ENCODE measurements at places on chromosomes 6 and 20.

- DNase-seq = no peak
Observed at GRCh38 chr20:14957402-14957801, 620.0 kb upstream of the FLRT3 start.

- no peak for DNase-seq
Observed at GRCh38 chr20:37940858-37941257, 37.9 kb downstream of the VSTM2L start.

GRCh38 chr6:116446399-116446798, 14.8 kb upstream of the CALHM6 start:
- DNase-seq = no peak

DNA sequence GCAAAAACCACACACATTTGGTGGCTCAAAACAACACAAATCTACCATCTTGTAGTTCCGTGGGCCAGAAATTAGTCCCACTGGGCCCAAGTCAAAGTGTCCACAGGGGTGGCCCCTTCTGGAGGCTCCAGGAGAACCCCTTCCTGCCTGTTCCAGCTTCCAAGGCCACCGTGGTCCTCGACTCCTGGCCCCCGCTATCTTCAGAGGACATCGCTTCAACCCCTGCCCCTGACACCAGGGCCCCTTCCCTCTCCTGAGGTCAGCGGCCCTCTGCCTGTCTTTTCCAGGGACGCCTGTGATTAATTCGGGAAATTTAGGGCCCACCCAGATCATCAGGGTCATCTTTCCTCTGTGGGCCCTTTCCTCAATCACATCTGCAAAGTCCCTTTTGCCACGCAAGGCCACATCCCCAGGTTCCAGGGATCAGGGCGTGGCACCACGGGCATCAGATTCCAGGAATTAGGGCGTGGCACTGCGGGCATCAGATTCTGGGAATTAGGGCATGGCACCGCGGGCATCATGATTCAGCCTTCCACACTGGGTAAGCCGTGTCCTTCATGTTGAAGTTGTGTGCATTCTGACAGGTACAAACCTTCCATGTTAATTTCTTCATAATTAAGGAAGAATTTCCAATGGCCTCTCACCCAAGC, 59.9 kb upstream of the SMOC2 start:
- DNase-seq = no peak

GRCh38 chr20:12902992-12903391, 105.8 kb upstream of the SPTLC3 start:
- DNase-seq = no peak

DNA sequence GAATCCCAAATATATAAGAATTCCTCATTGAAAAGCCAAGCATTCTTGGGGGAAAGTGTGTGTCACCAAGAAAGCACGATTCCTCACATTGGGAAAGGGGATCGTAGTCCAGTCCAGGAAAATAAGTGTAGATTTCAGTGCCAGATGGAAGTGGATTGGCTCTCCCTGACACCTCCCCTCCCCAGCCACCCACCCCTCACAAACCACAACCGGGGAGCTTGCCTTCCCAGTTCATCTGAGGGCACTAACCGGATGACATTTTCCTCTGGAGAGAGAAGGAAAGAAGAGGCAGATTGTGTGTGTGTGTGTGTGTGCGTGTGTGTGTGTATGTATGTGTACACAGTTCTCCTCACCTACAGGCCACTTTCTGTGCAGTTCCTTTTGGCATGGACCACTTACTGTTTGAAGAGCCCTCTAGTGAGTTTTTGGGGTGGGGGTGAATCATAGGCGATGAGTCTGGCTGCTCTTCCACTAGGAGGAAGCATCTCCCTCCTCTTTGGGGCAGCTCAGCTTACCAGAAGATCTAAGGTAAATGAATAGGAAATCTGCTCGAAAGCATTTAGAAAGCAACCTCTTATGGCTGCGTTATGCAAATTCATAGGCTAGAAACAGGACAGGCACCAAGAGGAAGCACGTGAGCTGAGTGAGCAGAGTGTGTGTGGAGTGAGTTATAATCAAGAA, 20.8 kb downstream of the DAAM2 start:
- DNase-seq = no peak

DNA sequence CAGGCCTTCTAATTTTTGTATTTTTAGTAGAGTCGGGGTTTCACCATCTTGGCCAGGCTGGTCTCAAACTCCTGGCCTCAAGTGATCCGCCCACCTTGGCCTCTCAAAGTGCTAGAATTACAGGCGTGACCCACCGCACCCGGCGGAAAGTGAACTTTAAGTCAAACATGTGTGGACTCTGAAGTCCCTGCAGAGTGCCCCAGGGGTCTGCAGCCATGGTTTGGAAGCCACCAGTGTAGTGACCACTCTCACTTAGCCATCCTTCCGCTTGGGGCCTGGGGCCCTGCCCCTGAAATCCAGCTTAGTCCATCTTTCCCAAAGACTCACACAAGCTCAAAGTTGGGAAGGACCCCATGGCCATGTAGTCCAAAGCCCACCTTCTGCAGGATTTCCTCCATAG, 164.5 kb downstream of the GRM4 start:
- DNase-seq = no peak

- DNase-seq = no peak
Observed at GRCh38 chr20:52552181-52552872, 360.7 kb upstream of the ZFP64 start.

- DNase-seq = no peak
Observed at GRCh38 chr6:49497304-49497703, 2.4 kb upstream of the GLYATL3 start.

GRCh38 chr6:168577496-168577895, 136.5 kb downstream of the SMOC2 start:
- DNase-seq = no peak

All from left ventricle myocardium inferior (tissue), 1 donor.